Naive thymus-derived CD4-positive, alpha-beta T cell (primary cell): ENCODE measurements at places on chromosomes 3 and 15. TPM values are rescaled to one million over a fixed set of nuclear protein-coding genes. Genes with fewer than 3 reads are reported as not detected.

- DNase-seq = no peak
Measured at GRCh38 chr3:14802381-14802731, 16.4 kb upstream of the FGD5 start.

DNA sequence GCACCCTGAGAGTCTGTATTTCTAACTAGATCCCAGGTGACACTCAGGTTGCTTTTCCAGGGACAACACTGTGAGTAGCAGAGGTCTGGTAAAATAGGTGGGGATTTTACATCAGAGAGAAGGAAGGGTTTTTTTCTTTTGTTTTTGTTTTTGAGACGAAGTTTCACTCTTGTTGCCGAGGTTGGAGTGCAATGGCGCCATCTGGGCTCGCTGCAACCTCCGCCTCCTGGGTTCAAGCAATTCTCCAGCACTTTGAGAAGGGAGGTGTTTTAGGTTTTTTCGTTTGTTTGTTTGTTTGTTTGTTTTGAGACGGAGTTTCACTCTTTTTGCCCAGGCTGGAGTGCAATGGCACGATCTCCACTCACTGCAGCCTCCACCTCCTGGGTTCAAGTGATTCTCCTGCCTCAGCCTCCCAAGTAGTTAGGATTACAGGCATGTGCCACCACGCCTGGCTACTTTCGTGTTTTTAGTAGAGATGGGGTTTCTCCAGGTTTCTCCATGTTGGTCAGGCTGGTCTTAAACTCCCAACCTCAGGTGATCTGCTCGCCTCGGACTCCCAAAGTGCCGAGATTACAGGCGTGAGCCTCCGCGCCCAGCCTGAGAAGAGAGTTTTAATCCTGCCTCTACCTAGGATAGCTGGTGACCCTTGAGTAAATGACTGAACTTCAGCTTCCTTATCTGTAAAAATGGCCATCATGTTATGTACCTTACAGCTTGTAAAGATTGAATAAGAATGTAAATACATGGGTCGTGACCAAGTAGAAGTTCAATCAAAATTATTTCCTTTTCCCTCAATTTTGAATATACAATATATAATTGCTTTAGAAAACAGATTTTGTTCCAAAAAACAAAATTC is 95.9 kb upstream of the FNDC3B start:
- DNase-seq = no peak

GRCh38 chr3:133548090-133548489 is 25.4 kb upstream of the CDV3 start:
- DNase-seq = no peak

DNA sequence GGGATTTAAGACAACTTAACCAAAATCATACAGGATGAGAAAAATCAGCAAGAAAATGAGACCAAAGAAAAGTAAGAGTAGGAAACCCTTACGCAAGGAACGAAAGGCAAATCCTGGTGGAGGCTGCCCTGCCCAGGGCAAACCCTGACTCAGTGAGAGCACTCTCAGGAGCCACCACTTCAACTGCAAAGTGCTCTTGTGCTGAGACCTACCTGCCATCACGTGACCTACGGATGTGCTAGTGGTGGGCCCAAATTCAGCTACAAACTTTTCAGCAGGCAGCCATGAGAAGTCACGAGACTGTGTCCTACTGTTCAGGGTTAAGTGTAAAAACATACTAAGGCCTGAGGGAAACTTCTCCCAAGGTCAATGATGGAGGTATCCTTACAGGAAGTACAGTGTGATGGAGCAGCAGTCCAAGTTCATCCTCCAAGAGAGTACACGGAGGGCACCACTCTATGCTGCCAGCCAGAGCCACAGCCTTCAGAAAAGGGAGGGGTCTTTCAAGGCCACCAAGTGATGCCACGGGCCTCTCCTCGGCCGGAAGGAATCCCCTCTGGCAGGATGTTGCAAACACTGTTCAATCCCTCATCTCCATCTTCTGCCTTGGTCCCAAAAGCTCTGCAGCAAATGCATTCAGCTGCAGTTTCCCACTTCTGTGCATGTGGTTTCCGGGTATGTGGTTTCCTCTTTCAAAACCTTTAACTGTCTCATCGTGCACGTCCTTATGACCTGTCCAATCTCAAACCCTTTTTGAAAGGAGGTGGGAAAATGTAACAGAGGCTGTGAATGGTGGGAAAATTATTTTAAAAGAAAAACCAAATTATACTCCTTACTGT is 9.5 kb downstream of the CHSY1 start:
- peak; percentile 79 for DNase-seq

- DNase-seq = no peak
Measured at GRCh38 chr15:88401996-88402656, 65.1 kb downstream of the MRPL46 start.

GRCh38 chr3:48788544-48789162 is 59.0 kb downstream of the PRKAR2A start:
- DNase-seq = peak; percentile 19

- DNase-seq = no peak
Measured at GRCh38 chr3:23166276-23166675, 36.9 kb upstream of the UBE2E2 start.

DNA sequence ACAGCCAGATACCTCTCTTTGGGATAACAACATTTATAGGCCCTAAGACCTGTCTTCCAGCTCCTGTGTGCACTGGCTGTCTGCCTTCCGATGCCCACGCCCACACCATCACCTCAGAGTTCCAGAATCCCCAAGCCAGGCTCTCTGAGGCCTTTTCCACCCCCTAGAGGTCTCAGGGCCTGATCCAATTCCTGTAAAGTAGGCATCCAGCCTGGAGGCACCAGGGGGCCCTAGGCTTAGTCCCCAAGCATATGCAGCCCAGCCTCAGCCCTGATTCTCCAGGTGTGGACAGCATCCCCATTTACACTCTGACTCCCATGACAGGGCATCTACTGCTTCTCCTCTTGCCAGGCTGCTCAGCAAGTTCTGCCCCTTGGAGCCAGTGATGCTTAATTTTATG is 72.7 kb upstream of the CORO2B start:
- no peak for DNase-seq

DNA sequence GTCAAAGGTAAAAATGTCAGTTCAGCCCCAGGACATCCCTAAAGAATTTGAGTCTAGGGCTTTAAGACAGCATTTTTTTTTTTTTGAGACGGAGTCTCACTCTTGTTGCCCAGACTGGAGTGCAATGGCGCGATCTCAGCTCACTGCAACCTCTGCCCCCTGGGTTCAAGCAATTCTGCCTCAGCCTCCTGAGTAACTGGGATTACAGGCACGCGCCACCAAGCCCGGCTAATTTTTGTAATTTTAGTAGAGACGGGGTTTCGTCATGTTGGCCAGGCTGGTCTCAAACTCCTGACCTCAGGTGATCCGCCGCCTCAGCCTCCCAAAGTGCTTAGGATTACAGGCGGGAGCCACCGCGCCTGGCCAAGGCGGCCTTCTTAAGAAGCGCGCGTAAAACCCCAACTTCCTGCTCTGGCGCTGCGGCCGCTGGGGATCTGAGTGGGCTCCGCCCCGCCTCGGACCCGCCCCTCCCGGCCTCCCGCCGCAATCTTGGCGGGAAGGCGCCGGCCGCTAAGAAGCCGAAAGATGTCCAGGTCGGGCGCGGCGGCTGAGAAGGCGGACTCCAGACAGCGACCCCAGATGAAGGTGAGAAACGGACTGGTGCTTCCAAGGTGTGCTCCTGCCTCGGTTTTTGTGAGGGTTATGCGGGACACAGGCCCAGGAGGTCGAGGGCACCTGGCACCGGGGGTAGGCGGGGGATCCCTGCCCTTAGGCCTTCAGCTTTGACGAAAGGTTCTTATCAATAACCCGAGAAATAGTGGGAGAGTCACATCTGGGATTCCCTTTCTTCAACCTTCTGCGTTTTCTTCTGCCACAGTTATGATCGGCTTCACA is at the start of gene WDR76:
TSS of gene WDR76 (plus strand) at position 495 of the 834 bp plus-strand sequence. CDS start at position 526, 31 bp downstream.
- peak; percentile 50 for DNase-seq

- DNase-seq = no peak
Measured at GRCh38 chr3:128281461-128282367, 128.4 kb downstream of the EEFSEC start.

DNA sequence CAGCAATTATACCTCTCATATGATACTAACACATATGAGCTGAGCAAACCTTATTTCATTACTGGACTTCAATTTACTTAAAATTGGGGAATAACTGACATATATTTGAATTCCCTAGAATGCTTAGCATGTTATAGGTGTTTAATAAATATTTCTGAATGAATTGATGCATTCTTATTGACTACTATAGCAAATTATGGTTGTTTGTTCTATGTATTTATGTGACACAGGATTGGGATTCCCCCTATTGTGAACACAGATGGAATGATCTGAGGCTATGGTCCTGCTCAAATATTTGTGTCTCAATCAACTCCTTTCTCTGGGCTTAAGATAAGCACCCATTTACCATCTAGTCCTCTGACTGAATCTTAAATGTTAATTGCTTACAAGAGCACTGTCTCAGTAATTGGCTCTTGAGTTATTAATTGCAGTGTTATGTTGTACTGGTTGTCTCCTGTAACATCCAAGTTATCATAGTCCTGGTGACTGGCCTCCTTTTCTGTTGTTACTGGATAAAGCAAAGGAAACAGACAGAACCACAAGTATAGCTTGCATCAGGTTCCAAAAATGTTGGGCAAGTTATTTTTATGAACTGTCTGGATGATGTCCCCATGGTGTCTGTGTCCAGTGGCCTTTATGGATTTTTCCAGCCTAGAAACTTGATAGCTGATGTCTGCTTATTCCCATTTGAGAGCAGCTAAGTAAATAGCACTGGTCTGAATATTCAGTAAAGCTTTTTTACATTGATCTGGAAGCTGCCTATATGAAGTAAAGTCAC is 2.3 kb upstream of the UACA start:
- DNase-seq = no peak

DNA sequence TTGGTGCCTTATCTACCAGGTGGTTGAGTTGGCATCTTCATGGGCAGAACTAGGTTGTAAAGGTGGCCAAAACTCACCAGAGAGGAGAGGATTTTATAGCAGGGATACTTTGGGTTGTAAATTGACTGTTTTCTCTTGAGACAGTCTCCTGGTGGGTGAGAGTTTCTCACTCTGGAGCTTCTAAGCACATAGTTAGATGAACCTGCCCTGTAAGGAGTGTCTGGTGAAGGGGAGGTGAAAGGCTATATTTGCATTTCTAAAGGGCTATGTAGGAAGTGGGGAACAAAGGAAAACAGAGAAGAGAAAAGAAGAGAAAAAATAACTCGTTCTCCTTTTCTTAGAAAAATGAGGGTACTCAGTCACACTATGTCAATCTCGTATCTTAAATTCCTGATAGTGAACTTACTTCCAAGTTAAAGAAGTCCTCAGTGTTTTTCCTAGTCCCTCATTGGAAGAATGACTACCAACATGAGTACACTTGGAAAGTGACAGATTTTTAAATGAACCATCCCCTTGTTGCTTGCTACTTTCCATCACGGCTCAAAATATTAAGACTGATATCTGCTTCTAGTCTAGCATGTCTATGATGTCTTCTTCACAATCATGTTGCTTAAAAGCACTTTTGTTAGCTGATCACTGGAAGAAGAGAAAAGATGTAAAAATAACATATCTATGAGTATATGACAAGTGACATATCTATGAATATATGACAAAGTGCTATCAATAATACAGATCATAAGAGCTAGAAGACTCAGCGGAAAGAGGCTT is 113.8 kb upstream of the P2RY1 start:
- no peak for DNase-seq

DNA sequence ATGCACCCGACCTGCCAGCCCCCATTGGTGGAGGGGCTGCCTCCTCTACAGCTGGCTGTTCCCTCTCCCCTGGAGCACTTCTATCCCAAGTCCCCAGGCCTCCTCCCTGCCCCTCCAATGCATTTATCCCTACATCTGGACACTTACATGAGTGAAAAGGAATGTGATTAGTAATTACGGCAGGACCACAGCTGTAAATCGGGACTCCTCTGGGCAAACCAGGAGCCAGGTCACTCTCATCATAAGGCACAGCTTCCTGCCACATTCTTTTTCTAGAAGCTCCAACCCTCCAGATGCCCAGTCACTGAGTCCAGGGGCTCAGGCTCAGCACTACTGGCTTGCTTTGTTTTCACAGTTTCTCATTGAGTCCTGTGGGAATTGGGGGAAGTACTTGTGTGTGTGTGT is 54.3 kb downstream of the IL20RB start:
- no peak for DNase-seq

- DNase-seq = peak; percentile 76
Measured at GRCh38 chr3:13091898-13092611, 18.8 kb upstream of the IQSEC1 start.

GRCh38 chr3:45773714-45774449 is 22.5 kb downstream of the SLC6A20 start:
- no peak for DNase-seq

DNA sequence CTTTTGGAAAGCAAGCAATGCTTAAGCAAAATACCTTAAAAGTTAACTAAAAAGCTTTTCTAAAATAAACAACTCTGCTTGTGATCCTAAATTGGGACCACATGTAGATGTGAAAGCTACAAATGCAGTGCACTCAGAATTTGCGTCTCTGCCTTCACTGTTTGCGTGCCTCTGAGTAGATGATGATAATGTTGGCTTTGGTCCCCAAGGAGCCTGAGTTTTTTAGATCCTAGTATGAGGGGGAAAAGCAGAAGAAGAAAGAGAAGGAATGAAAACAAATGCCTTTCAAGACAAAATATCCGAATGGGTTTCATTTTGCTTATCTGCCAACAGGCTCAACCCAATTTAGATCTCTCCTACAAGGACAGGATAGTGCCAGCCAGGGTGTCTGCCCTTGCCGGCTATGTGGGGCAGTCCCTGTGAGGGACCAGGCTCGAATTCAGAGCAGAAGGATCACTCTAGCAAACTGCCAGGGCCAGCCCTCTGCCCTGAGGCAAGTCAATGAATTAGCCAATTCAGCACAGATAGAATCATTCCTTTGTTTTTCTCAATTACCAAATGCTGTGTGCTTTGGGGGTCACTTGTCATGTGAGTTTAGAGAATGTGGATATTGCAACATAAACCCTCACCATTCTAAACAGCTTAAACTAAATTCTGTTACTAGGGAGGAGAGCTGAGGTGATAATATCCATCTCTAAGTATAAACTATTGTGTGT is 28.5 kb downstream of the SCG5 start:
- no peak for DNase-seq

DNA sequence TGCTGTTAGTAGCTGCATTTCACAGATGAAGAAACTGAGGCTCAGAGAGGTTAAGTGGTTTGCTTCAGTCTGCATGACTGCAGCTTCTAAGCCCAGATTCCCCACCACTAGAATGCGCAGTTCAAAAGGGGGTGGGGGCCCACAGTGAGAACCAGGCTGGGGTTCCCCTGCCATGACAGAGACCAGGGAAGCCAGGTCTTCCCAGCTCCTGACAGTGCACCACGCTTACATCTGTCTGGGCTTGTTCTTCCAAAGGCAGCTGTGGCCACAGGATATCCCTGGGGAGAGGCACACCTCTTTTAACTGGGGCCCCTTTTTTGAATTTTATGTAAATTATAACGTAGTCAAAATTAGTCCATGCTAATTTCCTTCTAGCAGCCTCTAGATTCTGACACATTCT is 5.3 kb downstream of the PLEKHO2 start:
- no peak for DNase-seq

The TRANK1 gene
- 45.2 TPM for polyA plus RNA-seq

The WDR93 gene
- not detected for polyA plus RNA-seq

The GOLGA6B gene
- not detected for polyA plus RNA-seq

The GMPPB gene
- 18.1 TPM for polyA plus RNA-seq

The LIPH gene
- polyA plus RNA-seq = not detected

The COMMD4 gene
- polyA plus RNA-seq = 30.2 TPM

The NOX5 gene
- not detected for polyA plus RNA-seq

The ASB14 gene
- polyA plus RNA-seq = 0.30 TPM

The IL17RE gene
- polyA plus RNA-seq = not detected

The LMCD1 gene
- not detected for polyA plus RNA-seq

The CDHR4 gene
- not detected for polyA plus RNA-seq

The CNTN6 gene
- not detected for polyA plus RNA-seq
